ENCODE measurements at places on chromosomes 5 and 9. TPM values are rescaled to one million over a fixed set of nuclear protein-coding genes. Genes with fewer than 3 reads are reported as not detected.

FOXD4 gene
- not detected for total RNA-seq

FOXD4L6 gene
- not detected for total RNA-seq

NXNL2 gene
- total RNA-seq: 0.72 TPM

MEF2C gene
- 535 TPM for total RNA-seq

SLC45A2 gene
- not detected for total RNA-seq

RASEF gene
- total RNA-seq: 5.5 TPM

INSL4 gene
- total RNA-seq: not detected

C6 gene
- not detected for total RNA-seq

ANKRD33B gene
- 8.1 TPM for total RNA-seq

LCN9 gene
- total RNA-seq: not detected

NRARP gene
- total RNA-seq: 18.8 TPM

EMB gene
- total RNA-seq: 7.9 TPM

MYMK gene
- 18.3 TPM for total RNA-seq

SET gene
- total RNA-seq: 307 TPM

MSMP gene
- not detected for total RNA-seq

CDH12 gene
- total RNA-seq: 0.72 TPM

GABRA6 gene
- not detected for total RNA-seq

SMIM15 gene
- 24.1 TPM for total RNA-seq

PCDHGC4 gene
- total RNA-seq: 7.9 TPM

ACER2 gene
- total RNA-seq: 1.7 TPM

SLC26A2 gene
- total RNA-seq: 20.1 TPM

PCSK5 gene
- 35.1 TPM for total RNA-seq

EQTN gene
- 0.51 TPM for total RNA-seq

IGIP gene
- 9.4 TPM for total RNA-seq

MARCOL gene
- not detected for total RNA-seq

TPPP gene
- 10.5 TPM for total RNA-seq

CNTLN gene
- total RNA-seq: 20.5 TPM

PTGER4 gene
- 14.0 TPM for total RNA-seq

SHOC1 gene
- not detected for total RNA-seq

HMHB1 gene
- total RNA-seq: not detected

MORN5 gene
- total RNA-seq: not detected

Data from tongue (tissue), 3 donors.